ENCODE measurements at places on chromosomes 11 and 22.

- DNase-seq = no peak
These were observed 20.7 kb downstream of the PDHX start for GRCh38 chr11:34936945-34937629.

GRCh38 chr11:67581469-67581868 lies 2.1 kb upstream of the GSTP1 start:
- DNase-seq = no peak

DNA sequence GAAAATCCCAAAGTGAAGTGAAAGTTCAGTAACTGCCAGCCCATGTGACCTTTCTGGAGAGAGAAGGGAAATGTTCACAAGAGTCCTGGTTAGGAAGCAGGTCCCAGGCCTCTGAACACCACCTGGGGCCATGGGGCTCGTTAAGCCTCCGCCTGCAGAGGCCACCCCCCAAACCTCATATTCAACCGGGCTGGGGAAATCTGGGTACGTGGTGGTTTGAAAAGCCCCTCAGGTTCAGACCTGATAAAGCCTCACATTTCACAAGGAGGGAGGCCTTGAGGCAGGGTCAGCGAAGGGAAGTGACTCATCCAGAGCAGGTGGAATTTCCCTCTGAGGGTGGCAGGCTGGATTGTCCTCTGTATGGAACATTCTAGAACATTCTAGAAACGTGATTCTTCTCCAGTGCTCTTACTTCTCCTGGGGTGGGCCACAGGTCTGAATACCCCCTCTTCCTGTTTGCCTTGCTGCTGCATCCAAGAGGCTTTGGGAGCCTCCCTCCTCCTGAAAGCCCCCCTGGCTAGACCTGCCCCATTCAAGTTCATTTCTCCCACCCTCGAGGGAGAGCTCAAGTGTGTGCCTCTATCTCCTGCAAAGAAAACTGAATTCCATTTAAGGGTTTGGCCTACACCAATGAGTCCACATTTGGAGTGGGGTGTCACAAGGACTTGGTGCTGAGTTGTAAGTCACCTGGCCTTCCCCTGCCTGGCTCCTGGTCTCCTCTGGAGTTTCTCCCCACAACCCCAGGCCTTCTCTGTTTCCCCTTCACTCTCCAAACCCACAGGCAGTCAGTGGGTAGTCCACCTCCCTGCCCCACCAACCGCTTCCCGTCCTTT lies 6.3 kb downstream of the FXYD2 start:
- DNase-seq = no peak

GRCh38 chr11:95254716-95255115 lies 23.7 kb upstream of the SESN3 start:
- no peak for DNase-seq

- DNase-seq = no peak
These were observed 37.7 kb upstream of the B3GAT1 start for GRCh38 chr11:134449713-134450112.

GRCh38 chr22:42179616-42180015 lies 49.0 kb upstream of the CYP2D6 start:
- DNase-seq = no peak

- DNase-seq = no peak
These were observed 225.1 kb upstream of the MPPED2 start for GRCh38 chr11:30811226-30811755.

DNA sequence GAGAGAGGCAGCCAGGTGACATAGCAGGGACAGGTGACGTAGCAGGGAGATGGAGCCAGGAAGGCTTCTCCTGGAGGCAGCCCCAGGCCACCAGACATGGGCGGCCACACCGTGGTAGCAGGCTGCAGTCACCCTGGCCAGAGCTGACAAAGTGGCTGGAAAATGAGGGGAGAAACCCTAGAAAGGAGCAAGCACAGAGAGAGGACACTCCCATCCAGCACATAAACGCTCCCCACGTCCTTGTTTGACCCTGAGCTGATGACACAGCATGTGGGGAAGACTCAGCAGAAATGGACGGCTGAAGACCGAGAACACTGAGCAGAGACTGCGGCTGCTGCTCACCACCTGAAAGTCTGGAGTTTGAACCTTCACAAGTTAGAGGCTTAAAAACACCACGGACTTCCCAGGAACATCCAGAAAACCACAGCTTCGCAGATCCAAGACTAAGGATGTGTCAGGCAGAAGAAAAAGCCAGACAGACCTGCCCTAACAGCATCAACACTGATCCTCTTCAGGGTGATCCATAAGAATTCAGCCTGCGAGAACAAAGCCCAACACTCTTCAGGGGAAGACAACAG lies 28.7 kb downstream of the DRD4 start:
- DNase-seq = no peak

DNA sequence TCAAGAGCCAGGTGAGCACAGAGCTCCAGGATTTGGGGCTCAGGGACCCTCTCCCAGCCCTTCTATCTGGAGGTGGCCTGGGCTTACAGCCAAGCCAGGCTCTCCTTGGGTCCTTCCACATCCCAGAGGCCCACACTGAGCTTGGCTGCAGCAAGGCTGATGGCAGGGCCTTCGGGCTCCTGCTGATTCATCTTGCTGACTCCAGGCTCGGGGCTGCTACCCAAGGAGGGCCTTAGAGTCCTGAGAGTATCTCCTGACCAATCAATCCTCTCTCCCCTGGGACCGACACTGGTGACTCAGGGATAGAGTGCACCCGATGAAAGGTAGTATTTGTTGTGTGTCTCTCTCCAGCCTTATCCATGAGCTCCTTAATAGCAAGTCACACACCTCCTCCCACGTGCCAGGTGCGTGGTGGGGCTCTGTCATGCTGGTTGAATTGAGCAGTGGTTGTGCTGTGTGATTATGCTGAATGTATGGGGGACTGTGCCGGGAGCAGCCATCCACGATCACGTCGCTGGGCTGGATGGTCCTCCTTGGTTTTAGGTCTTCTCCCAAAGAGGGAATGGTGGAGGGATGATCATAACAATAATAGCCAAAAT lies 62.3 kb downstream of the GRIK4 start:
- no peak for DNase-seq

DNA sequence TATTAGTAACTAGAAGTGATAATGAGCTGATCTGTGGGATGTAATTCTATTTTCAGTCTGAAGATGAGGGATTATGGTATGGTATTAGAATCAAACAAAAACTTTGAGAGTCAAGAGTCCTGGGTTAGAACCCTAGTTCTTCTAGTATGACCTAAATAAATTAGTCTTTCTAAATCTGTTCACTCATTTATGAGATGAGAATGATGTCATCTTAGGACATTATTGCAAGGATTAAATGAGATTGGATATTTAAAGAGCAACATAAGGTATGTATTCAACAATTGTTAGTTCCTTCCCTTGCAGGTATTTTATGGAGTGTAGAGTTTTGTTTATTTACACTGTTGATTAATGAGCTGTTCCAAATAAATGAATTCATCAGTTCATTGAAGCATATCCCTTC lies 21.8 kb downstream of the EMSY start:
- DNase-seq = no peak

DNA sequence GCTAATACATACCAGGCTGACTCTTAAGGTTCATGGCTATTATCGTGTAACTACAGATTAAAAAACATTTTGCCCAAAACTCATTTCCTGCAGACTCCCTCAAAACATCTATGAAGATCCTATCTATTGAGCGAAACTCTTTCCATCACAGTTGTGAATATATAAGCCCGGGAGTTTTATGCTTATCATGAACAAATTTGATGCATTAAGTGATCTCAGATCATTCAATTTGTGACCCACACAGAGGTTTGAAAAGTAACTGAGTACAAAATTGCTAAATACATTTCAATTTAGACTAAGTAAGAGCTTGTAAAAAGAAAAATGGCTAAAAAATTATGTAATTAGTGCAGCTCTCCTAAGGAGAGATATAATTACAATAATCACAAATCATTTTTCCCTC lies 1228.8 kb upstream of the TENM4 start:
- no peak for DNase-seq

DNA sequence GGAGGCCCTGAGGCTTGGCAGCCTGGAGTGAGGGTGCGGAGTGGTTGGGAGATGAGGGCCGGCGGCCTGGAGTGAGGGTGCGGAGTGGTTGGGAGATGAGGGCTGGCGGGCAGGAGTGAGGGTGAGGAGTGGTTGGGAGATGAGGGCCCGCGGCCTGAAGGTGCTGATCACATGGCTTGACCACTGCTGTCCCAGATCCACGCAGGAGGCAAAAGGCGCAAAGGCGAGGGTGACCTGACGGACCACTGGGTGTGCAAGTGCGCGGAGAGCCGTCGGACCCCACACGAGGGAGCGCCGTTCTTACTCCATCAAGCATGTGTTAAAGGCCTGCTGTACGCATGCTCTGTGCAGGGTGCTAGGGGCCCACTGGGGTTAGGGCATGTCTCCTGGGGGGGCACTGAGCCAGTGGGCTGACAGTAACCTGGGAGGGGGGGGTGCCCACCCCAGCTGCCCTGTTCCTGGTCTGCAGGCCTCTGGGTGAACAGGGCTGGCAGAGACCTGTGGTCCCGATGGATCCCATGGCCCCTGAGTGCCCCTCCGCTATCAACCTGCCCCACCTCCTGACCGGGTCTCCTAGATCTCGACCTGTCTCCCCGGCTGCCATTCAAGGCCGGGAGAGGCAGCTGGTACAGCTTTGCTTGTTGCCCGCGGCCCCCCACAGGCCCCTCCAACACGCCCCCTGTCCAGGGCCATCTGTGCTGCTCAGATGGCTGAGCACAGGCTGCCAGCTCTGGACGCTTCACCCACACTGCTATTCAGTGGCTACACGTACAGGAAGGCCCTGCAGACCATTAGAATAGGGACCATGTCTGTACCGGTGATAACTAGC lies 21.1 kb downstream of the MRGPRD start:
- no peak for DNase-seq

DNA sequence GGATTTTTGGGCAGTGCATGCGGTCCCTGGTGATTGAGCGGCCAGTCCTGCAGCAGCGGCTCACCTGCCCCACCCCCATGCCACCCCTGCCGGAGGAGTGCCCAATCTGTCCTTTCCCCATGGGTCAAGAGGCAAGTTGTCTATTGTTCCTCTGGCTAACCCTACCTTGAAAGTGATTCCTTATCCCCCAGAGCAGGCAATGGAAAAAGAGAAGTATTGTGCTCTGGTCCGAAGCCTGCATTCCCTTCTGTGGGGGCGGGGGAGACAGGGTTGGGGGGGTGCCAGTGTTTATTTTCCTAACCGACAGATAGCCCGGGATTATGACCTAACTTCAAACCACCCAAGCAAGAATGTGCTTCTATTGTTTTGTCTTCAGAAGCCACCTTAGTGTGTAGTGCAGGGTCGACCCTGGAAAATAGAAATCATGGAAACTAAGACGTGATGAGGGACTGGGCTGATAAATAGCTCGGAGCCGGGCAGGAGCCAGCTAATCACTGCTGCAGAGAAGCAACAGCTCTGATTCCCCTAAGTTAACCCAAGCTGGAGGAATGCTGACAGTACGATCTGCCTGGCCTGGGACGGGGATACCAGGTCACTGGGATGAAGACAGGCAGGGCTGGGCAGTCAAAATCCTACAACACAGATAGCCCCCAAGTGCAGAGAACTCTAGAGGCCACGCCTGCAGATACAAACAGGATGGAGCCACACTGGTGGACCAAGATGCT lies 38.7 kb upstream of the ATXN10 start:
- no peak for DNase-seq

- DNase-seq = no peak
These were observed 35.9 kb upstream of the LYVE1 start for GRCh38 chr11:10604340-10604748.

DNA sequence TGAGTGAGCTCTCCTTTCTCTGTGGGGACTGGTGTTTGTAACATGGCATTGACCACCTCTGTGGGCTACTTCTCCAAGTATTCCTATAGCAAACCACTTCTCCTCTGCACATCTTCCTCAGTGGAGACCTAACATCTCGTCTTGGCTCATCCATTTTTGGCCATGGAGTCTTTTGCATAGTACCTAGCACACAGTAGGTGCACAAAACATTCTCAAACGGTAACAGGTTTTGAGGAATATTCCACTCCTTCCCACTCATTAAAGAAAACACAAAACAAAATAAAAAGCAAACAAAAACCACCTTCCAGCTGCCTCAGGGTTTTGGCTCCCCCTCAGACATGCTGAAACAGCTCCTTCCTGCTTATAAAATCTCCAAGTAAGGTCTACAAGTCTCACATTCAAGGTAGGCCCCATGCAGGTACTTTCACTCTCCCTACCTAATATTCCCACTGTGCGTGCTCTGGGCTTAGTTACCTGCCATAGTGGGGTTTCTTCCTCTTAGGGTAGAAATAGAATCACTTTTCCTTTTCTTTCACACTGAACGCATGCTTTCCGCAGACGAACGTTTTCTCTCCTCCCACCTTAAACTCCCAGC lies 132.4 kb downstream of the RBFOX2 start:
- no peak for DNase-seq

- DNase-seq = no peak
These were observed 72.4 kb upstream of the TMEM45B start for GRCh38 chr11:129743112-129743815.
